ENCODE measurements at places on chromosomes 3 and 15.
A peak's percentile ranks its signal among the peaks of the same experiment; 100 is the strongest.

GRCh38 chr15:61083081-61083787, 145.9 kb downstream of the RORA start:
- no peak for DNase-seq

DNA sequence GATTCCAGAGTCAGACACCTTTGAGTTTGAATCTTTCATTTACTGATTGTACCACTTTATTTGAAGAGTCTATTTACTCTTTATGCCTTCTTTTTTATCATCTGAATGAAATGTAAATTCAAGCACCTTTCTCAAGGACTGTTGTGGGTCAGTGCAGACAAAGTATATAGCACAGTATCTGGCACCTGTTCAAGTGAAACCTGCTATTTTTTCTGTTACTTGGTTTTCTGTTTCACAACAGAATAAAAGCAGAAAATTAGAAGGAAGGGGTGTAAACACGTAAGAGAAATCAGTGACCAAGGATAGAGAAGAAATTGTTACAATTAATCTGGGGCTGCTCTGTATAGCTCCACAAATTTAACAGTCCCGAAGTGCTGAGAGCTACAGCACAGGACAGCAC, 357.4 kb downstream of the RSL24D1 start:
- DNase-seq: no peak

GRCh38 chr3:15769256-15769915, 28.4 kb downstream of the ANKRD28 start:
- no peak for DNase-seq

DNA sequence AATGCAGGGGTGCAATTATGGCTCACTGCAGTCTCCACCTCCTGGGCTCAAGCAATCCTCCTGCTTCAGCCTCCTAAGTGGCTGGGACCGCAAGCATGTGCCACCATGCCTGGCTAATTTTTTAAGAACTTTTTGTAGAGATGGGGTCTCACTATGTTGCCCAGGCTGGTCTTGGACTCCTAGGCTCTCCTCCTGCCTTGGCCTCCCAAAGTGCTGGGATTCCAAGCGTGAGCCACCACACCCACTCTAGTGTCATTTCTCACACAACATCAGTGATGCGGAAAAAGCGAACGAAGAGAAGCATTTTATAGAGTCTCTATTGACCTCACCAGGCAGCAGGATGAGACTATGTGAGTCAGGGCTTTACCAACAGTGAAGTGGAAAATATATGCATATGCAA, 137.7 kb downstream of the PLD1 start:
- DNase-seq: no peak

GRCh38 chr3:159174715-159175692, 373.1 kb downstream of the MFSD1 start:
- DNase-seq: no peak

DNA sequence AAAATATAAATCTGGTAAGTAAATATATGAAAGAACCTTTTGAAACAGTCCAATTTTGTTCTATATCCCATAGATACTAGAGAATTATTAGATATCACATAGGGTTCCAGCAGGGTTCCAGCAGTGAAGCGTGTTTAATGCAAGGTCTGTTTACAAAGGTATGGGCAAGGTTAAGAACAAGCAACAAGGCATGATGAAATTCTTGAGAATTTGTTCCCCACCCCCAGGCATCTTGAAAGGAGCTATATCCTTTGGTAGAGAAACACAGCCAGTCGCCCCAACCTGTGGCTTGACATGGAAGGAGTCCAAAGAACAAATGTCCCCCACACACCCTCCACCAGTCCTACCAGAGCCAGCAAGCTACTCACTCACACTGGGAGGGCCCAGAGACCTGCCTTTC, 18.6 kb upstream of the FNDC3B start:
- no peak for DNase-seq

- no peak for DNase-seq
Measured at GRCh38 chr15:93058128-93058527, 30.9 kb downstream of the RGMA start.

DNA sequence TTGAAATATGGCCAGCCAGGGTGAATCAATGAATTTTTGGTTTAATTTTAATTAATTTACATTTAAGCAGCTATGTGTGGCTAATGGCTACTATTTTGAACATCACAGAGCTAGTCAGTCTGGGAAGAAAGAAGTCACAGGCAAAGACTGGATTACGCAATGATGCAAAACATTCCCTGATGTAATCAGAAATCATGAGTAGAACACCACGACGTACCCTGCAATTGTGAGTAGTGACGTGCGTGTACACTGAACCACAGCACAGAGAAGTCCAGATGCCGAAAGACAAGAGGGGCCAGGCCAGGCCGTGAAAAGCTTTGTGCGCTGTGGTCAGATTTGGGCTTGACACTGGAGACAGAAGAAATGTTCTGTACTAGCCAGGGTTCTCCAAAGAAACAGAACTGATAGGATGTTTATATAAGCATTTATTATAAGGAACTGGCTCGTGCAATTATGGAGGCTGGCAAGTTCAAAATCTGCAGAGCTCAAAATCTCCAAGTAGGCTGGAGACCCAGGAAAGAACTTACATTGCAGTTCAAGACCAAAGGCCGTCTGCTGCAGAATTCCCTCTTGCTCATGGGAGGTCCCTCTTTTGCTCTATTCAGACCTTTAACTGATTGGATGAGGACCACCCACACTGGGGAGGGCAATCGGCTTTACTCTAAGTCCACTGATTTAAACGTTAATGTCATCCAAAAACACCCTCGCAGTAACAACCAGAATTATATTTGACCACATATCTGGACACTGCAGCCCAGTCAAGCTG, 44.6 kb downstream of the SH3BP5 start:
- DNase-seq: no peak

GRCh38 chr3:119700269-119700919, 2.4 kb upstream of the CFAP91 start:
- peak; percentile 15 for DNase-seq

DNA sequence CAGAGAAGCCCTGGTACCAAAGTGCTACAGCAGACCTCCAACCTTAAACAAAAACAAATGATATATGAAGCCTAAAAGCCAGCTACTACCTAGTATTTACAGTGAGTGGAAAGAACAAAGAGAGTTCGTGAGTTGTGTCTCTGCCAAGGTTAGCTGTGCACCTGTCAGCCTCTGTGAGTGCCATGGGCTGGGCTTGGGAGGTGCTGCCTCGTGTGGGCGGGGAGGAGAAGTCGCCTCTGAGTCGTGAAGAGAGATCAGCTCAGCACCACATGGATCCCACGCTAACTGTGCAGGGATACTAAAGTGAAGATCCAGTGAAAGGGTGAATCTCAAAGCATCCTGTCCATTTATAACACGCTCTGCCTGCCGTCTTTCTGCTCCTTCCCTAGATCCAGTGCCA, 101.9 kb downstream of the CHDH start:
- no peak for DNase-seq

DNA sequence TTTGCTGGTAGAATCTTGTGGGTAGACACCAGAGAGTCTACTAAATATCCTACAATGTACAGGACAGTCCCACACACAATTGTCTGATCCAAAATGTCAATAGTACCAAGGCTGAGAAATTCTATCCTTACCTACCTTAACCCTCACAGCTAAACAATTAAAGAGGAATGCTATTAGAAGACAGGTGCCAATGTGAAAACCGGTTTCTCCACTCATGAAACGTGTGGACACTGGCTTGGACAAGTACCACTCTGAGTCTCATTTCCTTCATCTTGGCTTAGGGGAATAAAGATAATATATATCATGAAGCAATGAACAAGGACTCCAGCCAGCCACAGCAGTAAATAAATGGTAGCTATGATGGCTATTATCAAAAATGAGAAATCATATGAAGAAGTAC, 90.2 kb downstream of the RFTN1 start:
- DNase-seq: no peak

- DNase-seq: no peak
Measured at GRCh38 chr3:133937756-133938601, 42.3 kb upstream of the RAB6B start.

- DNase-seq: no peak
Measured at GRCh38 chr3:186180891-186181481, 72.1 kb upstream of the ETV5 start.

GRCh38 chr15:91706322-91707032, 147.0 kb upstream of the SLCO3A1 start:
- peak; percentile 91 for DNase-seq

GRCh38 chr3:42216302-42216701, 49.7 kb downstream of the CCK start:
- no peak for DNase-seq

- DNase-seq: no peak
Measured at GRCh38 chr3:126501054-126501453, 16.5 kb downstream of the UROC1 start.

DNA sequence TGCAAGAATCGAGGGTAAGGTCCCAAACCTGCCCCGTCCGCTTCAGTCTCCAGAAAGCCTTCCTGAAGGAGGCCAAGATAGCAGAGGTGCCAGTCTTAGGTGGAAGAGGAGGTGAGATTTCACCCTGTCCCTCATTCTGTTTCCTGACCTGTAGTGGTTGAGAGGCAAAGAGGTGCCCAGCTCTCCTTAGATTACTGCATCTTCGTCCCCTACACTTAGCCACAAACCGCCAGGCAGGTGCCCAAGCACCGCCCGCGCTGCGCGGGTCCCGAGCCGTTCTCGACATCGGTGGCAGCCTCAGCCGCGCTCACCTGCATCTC, 23.8 kb upstream of the POLG start:
- DNase-seq: no peak

DNA sequence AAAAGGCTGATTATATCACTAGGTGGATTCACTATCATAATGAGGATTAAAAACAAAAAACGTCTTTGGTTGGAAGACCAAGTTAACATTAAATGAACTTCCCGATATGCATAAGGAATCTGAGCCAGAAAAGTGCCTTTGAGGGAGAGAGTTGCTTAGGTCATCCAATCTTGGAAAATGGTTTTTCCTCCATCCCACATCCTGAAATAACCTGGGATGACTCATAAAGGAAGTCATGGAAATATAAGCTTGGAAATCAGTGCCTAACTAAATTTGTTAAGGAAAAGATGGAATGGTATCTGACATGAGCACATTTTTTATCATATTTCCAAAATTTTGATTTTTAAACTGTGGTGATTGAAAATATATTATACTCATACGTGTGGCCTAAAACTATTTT, 66.0 kb downstream of the KBTBD8 start:
- DNase-seq: no peak

DNA sequence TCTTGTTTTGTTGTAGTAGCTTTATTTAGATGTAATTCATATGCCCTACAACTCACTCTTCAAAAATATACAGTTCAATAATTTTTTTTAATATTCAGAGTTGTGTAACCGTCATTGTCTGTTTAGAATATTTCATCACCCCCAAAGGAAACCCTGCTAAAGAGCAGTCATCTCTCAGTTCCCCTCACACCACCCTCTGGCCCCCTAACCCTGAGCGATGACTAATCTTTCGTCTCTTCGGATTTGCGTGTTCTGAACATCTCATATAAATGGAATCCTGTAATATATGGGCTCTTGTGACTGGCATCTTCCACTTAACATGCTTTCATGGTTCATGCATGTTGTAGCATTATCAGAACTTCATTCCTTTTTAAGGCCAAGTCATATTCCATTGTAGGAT, 183.8 kb downstream of the ATG7 start:
- no peak for DNase-seq

- no peak for DNase-seq
Measured at GRCh38 chr3:172339892-172340291, 108.4 kb downstream of the GHSR start.

- no peak for DNase-seq
Measured at GRCh38 chr3:27571345-27571744, 87.2 kb upstream of the SLC4A7 start.

GRCh38 chr15:66927201-66928077, 138.0 kb upstream of the SMAD3 start:
- no peak for DNase-seq

- DNase-seq: no peak
Measured at GRCh38 chr15:65875458-65875857, 6.2 kb downstream of the RAB11A start.

DNA sequence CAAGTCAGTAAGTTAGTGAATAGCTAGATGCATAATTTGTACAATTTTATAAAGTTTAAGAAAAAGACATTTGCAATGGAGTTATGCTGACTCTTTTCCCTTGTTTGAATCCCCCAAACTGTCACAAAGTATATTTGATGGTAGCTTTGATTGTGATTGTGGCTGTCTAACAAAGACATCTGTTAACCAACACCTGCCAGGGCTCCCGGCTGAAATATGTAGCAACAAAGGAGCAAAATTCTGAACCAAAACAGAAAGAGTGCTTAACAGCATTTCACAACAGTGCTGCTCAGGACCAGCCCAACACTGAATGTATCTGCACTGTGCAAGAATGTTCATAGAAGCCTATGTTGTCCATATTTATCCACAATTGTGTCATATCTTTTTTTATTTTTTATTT, 39.4 kb downstream of the LEO1 start:
- no peak for DNase-seq

DNA sequence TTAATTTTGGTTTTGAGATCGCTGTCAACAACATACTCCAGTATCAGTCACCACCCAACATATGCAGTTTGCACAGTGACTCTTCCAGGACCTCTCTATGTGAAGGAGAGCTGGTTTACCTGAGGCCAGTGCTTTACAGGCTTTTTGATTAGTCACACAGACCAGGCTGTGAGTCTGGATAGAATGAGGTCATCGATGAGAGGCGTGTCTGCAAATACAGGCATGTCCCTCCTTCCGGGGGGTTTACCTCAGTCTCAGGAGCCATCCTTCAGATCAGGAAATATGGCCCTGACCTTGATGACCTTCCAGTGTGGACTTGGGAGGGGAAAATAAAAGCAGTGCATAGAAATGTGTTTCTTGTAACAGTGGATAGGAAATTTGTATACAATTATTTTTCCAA, 46.9 kb downstream of the KBTBD12 start:
- no peak for DNase-seq

DNA sequence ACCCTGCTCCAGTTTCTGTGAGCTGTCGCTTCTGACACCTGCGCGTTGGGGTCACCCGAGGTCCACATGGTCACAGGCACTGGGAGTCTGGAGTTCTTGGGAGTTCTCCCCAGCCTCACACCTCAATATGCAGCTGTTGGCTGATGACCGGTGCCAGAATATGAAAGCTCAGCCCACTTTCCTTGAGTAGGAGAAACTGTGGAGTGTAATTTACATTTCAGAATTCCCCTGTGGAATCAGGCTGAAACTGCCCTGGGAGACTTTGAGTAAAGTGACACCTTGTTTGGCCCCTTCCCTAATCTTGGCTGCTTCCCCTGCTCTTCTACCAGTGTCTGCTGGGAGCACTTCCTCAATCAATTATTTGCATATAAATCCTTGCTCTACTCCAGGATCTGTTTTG, 255.9 kb downstream of the NFKBIZ start:
- DNase-seq: no peak

DNA sequence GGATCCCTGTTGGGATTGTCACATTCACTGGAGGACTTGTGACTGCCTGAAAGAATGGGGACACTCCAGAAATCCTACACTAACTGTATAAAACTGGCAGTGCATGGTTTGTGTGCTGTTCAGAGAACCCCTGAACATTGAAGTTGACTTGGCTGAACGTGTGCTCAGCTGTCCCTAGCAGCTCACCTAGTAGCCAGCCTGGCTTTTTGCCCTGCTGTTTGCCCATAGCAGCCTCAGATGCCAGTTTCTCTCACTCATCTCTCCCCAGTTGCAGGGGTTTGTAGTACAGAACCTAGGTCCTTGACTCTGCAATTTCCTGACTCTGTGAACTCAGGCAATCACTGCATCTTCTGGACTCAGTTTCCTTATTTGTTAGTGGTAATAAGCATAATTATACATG, 63.0 kb downstream of the KCNAB1 start:
- no peak for DNase-seq

- DNase-seq: no peak
Measured at GRCh38 chr3:184597829-184598573, 36.4 kb downstream of the EPHB3 start.

- no peak for DNase-seq
Measured at GRCh38 chr3:137008131-137008530, 50.3 kb downstream of the IL20RB start.

All from stimulated activated CD4-positive, alpha-beta T cell treated with anti-CD3 and anti-CD28 coated beads, Interleukin-1b, Interleukin-23, amount 100 ng/mL, for 48 hours (primary cell).